ENCODE measurements at places on chromosomes 3 and 15.

DNA sequence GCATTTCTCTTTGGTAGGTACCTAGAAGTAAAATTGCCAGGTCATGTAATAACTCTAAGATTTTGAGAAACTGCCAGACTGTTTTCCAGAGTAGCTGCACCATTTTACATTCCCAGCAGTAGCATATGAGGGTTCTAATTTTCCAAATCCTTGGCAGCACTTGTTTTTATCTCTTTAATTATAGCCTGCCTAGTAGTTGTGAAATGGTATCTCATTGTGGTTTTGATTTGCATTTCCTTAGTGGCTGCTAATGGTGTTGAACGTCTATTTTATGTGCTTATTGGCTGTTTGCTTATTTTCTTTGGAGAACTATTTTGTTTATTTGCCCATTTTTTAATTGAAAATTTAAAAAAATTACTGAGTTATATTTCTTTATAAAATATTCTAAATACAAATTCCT is 117.9 kb downstream of the TCF12 start:
- DNase-seq: no peak

DNA sequence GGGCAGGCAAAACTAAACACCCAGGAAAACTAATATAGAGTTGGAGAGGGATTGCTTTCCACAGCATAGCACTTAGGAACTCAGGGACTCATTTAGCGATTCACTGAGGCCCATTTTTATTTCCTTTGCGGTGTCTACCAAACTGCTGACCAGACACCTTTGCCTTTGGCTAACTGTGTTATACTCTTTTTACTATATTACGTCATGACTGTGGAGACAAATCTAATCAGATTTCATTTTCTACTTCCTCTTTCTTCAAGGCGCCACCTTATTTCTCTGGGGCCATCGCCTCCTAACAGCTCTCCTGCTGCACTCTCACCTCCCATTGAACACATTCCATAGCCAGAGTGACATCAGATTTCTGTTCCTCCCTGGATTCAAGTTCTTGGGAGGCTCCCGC is 215.7 kb upstream of the WNT5A start:
- no peak for DNase-seq

DNA sequence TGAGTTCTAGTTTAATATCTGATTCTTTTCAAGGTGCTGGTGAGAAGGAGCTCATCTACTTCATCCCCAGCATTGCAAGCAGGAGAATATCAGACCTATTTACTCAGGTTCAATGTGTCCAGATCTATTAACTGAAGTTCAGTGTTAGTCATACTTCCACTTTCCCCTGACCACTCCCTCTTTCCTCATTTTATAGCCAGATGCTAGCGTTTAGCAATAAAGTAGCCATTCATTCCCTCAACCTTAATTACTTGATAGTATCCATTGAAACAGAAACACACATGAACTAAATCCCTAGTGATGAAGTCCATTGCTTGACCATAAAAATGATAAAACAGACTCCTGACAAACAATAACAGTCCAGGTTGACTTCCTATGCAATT is 60.0 kb downstream of the RPL22L1 start:
- DNase-seq: no peak

GRCh38 chr3:106454497-106454896 is 585.7 kb upstream of the CBLB start:
- DNase-seq: no peak

- DNase-seq: no peak
Measured at GRCh38 chr15:99734575-99734974, 1.3 kb upstream of the LYSMD4 start.

DNA sequence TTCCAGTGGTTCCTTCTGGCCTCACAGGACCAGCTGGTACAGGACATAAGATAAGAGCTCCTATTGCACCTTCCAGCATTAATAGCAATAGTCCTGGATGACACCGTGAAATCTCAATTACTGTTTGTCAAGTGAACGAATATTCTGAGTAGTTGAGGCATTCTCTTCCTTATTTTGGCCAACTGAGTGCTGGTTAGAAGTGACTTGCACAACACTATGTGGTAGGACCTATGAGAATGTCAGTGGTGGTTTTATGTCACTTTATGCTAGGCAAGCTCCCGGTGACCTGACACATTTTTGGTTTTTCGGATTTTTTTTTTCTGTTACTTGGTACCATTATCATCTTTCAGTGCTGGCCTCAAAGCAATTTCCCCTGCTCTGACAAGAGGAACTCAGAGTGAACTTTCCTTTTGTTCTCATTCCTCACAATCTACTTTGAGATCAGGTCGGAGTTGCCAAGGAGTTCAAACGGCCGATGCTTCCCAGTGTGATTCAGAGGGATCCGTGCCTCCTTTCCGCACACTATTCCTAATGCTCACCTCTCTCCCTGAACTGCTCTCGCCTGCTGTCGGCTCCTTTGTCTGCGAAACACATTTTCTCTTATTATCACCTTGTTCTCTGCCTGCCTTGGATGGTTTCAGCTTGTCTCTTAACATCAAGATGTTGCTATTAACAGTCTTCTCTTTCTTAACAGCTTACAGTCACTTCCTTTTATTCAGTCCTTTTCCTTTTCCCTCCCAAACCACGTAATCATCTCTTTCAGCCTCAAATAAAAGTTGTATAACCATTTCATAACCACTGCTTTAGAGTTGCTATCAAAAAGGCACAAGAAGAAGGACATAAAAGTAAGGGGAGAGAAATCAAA is 35.8 kb downstream of the QTRT2 start:
- no peak for DNase-seq

GRCh38 chr3:79551997-79552396 is 215.8 kb downstream of the ROBO1 start:
- DNase-seq: no peak

- no peak for DNase-seq
Measured at GRCh38 chr15:73683257-73683776, 866 bp upstream of the CD276 start.

DNA sequence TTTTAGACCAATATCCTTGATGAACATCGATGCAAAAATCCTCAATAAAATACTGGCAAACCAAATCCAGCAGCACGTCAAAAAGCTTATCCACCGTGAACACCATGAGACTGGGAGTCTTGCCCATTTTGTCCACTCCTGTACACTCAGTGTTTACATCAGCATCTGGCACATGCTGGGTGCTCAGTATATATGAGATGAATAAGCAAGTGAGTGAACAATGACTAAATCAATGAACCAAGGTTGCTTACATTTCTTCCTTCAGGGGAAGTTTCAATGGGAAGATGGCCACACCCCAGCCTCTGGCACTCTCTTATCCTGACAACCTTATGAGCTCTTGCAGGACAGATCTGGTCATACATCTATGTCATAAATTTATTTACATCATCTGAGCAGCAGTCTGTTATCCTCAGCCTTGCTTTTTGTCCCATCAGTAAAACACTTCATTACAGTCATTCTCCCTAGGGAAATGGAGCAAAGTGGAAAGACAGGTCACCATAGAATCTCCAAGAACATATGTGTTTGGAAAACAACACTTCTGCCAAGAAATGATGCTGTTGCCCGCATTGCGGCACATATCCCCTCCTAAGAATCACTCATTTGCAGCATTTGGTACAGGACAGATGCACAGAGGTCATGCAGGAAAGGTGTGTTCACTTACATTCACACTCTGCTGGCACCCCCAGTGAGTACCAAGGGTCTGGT is 171.8 kb upstream of the EIF1B start:
- no peak for DNase-seq

- DNase-seq: peak; percentile 58
Measured at GRCh38 chr15:48981941-48982340, 18.2 kb upstream of the SHC4 start.

- no peak for DNase-seq
Measured at GRCh38 chr3:132435911-132436425, 18.7 kb downstream of the DNAJC13 start.

- DNase-seq: no peak
Measured at GRCh38 chr3:194301730-194302129, 49.4 kb downstream of the CPN2 start.

- DNase-seq: no peak
Measured at GRCh38 chr3:188390343-188390718, 236.4 kb downstream of the LPP start.

DNA sequence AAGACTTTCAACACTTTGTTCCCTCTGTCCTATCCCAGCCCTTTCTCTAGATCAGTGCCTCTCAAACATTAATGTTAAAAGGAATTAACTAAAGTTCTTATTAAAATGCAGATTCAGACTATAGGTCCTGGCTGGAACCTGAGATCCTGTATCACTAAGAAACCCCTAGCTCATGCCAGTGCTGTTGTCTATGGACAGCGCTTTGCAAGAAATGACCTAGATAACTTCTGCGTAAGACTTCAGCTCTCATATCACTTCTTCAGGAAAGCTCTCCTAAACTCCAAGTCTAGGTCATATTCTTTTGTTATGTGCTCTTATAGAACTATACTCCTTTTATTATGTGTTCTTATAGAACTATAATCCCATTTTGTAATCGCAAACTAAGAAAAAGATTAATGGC is 67.8 kb upstream of the CDIN1 start:
- DNase-seq: no peak

- no peak for DNase-seq
Measured at GRCh38 chr15:63973212-63974009, 72.9 kb downstream of the DAPK2 start.

DNA sequence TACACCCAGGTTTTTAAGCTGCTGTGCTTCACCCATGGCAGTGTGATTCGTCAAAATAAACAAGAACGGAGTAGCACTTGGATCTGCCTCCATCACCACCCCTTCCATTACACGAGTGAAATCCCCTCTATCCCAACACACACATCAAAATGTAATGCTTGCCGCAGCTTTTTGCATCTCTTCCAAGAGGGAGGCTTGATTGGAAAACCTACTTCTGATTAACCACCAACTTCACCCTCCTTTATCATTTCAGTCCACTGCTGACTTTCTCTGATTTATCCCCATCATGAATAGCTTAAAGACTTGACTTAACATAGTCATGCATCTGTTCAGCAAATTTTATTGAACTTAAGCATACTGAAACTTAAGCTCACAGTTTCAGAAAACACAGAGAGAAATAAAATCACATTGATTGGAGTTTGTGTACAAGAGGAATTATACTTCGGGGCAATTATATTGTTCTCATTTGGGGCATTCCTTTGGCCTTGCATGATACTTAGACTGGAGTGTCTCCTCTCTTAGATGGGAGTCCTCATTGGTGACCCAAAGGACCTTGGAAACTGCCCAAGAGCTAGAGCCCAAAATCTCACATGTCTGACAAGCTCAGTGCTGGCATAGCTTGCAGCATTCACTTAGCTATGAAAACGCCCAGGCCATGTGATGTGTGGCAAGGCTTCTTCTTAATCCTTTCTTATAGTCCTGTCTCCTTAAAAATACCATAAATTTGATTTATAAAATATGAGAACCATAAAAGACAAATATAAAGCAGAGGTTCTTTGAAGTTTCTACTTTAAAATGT is 124.3 kb upstream of the UMPS start:
- DNase-seq: no peak

GRCh38 chr15:73732930-73733329 is 20.2 kb downstream of the INSYN1 start:
- DNase-seq: no peak

DNA sequence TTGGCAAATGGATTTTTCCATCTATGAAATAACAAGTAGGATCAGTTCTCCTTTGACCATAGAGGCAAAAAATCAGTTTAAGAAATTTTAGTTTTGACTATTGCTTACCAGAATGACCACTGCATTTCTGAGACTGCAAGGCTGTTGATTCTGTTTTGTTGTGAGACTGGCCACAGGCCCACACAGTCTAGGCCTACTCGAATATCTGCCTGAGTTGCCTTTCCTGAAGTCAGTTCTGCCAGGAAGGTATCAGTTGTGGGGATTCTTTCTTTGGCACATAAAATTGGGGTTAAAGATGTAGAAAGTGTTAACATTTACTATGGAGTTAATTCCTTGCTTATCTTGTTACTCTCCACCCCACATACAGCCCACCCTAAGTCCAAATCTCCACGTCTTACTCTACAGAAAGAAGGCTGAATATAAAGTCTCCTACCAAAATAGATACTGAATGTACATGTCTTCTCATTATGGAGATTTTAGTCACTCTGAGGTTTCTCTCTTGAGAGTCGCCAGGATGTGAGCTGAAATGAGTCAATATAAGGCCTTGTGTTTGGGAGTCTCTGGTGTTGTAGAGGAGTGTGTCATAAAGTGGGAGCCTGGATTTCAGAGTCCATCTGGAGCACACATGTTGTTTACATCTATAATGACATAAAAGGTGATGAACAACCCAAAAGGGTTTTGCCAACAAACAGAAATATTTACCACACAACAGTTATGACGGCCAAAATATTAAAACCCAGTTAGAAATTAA is 45.0 kb upstream of the WWTR1 start:
- DNase-seq: no peak

- DNase-seq: no peak
Measured at GRCh38 chr3:142931222-142931621, 32.3 kb downstream of the PAQR9 start.
